Activated CD4-positive, CD25-positive, alpha-beta regulatory T cell treated with anti-CD3 and anti-CD28 coated beads, Interleukin-2, amount 50 U/mL, for 72 hours (primary cell): ENCODE measurements at places on chromosomes 2 and 18.
A peak's percentile ranks its signal among the peaks of the same experiment; 100 is the strongest.

DNA sequence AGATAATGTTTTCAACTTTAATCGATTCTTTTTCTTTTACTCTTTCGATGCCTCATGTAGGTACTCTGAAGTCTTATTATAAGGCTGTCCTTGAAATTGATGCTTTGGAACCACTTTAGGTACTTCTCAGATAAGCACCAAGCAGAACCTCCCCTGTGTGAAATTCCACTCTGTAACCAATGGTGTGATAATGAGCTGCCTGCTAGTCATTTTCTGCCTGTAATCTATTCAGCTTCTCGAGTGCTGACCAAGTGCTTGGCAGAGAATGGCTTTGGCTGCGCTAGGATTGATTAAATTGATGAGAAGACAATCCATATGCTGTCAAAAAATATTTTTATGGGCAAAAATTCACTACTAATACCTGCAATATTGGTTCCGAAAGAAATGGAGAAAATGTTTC, 132.1 kb upstream of the STON1 start:
- DNase-seq: no peak

- DNase-seq: peak; percentile 17
Observed at GRCh38 chr2:239177908-239178307, 222.9 kb downstream of the HDAC4 start.

DNA sequence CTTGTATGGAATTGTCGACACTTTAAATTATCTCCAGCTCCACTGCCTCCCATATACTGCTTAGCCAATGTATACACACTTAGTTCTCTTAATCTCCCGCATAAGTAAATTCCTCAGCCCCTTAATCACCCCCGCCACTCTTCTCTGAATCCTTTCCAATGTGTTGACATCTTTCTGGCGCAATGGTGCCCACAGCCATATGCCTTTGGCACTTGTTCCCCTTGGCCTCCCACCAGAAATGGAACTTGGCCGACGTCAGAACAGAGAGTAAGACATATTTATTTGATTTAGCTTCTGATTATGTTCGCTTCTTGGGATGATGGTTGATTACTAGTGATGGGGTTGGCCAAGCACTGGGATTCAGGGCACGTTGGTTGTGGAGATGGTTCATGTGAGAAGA, 1089.3 kb upstream of the CELF4 start:
- DNase-seq: no peak

DNA sequence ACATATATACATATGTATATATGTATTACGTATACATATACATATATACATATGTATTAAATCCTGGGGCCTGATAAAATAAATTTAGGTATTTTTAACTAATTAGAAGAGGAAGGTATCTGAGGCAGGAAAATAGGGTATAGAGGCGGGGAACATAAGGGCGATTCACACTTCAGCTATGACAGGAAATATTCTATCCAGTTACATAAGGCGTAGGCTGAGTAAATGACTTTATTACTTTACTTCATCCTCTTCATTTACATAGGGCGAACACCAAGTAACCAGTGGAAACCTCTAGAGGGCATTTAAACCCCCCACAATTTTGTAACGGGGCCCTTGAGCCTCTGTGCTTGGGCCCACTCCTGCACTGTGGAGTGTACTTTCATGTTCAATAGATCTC, 167.5 kb downstream of the SOCS6 start:
- no peak for DNase-seq

- DNase-seq: no peak
Observed at GRCh38 chr2:166773308-166773949, 114.9 kb upstream of the XIRP2 start.

DNA sequence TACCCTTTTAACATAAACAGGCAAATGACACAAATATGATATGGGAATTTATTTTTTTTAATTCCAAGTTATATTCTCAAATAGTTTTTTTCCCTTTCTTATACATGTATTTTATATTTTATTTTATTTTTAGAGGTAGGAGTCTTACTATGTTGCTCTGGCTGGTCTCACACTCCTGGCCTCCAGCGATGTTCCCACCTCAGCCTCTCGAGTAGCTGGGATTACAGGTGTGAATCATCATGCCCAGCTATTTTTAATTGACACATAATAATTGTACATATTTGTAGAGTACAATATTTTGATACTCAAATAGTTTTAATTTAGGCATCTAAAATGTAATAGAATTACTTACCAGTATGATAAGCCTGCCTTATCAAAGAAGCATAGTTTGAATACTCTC, 12.2 kb downstream of the BAZ2B start:
- no peak for DNase-seq

- no peak for DNase-seq
Observed at GRCh38 chr2:208046686-208047085, 21.4 kb upstream of the PLEKHM3 start.

GRCh38 chr2:27627963-27628766, 647 bp downstream of the CCDC121 start:
- DNase-seq: no peak

- DNase-seq: no peak
Observed at GRCh38 chr2:98348066-98348561, 1.9 kb downstream of the CNGA3 start.

GRCh38 chr2:126774761-126775160, 118.8 kb downstream of the GYPC start:
- DNase-seq: no peak

GRCh38 chr18:6982398-6982797, 135.2 kb downstream of the LAMA1 start:
- no peak for DNase-seq

DNA sequence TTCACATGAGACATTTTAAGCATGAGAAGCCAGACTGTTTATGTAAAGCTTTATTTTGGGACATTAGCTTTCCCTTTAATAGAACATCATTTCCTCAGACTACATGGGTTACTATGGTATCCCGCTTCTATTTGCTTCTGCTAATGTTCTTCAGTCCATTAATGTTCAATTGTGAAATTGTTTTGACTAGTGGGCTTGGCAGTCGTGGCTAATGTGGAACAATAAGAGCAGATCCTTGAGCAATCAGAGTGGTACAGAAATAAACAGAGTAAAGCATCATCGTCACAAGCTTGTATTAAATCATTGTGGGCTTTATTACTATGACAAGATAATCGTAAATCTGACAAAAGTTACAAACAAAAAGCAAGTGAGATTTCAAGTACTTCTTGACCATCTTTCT, 60.2 kb downstream of the PDE1A start:
- DNase-seq: no peak

GRCh38 chr18:8627107-8627472, 17.9 kb downstream of the RAB12 start:
- DNase-seq: no peak

- no peak for DNase-seq
Observed at GRCh38 chr2:125850541-125850940, 805.4 kb upstream of the GYPC start.

DNA sequence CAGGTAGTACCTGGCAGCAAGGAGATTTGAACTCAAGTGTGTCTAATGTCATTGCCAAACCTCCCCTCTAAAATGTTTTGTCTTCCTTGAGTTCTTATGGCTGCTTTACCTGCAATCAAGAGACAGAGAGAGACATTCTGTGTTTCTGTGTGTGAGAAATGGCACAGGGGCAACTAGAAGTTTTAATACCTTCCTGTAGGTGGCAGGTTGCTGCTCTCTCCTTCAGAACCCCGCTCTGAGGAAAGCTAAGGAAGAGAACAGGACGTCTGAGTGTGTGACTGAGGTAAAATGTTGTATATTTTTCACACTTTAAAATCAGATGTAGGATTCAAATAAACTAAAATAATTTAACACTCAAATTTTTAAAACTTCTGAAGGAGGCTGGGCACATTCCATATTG, 19.2 kb downstream of the DTNA start:
- DNase-seq: no peak

GRCh38 chr2:66559672-66560071, 124.7 kb downstream of the MEIS1 start:
- DNase-seq: no peak

- no peak for DNase-seq
Observed at GRCh38 chr2:168995744-168996143, 35.4 kb downstream of the ABCB11 start.

- no peak for DNase-seq
Observed at GRCh38 chr2:120209427-120210269, 13.6 kb downstream of the TMEM185B start.

DNA sequence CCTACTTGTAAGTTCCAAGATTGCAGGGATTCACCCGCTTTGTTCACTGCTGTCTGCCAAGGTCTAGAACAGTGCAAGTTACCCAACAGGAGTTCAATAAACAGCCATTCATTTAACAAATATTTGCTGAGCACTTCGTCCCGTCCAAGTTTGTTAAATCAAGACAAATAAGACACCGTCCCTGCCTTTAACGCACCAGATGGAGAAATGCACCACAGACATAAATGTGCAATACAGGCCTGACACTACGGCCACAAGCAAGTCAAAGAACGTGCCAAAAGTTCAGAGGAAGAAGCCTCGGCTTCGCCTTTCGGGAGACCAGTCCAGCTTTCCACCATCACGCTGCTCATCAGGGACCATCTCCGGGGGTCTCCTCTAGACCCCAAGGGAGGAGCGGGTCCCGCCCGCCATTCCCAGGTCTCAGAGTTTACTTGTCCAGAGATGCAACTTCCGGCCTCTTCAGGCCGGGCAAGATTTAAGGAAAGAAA, 429 bp downstream of the C2orf76 start:
- DNase-seq: no peak

DNA sequence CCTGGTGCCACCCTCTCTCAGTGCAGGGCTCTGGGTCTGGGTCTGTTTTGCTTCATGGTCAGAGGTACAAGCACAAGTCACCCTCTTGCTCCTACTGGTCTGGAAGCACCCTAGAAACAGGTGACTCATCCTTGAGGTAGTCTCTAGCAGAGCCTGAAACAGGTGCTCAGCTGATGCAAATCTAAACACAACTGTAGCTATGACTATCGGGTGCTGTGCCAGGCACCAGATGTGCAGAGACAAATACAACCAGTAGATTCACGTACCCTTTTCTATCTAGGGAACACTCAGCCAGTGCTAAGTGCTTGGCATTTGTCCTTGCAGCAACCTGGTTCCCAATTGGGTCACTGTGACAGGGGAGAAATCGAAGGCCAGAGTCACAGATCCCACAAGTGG, 140.9 kb upstream of the MYCN start:
- DNase-seq: no peak

DNA sequence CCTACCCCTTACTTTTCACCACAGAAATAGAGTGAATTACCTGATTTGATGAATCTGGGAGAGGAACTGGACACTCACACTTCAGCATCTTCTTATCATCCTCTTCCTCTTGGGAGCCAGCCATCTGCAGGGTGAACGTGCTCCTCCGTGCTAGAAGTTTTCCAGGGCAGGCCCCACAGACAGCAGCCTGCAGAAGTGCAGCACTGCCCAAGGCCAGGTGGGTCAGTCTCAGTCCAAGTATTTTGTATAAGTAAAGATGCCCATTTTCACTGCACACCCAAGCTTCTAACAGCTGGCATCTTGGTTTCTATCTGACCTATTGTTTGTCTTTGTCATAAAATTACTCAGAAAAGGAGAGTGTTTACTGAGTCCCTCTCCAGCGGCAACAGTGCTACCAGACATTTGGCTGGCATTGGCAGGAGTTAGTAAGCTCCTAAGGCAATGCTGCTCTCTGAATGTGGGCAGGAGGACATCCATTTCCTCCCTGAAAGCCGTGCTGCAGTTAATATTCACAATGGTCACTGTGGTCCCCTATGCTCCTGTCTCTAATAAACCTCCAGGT, 222.6 kb upstream of the CTAGE1 start:
- no peak for DNase-seq

DNA sequence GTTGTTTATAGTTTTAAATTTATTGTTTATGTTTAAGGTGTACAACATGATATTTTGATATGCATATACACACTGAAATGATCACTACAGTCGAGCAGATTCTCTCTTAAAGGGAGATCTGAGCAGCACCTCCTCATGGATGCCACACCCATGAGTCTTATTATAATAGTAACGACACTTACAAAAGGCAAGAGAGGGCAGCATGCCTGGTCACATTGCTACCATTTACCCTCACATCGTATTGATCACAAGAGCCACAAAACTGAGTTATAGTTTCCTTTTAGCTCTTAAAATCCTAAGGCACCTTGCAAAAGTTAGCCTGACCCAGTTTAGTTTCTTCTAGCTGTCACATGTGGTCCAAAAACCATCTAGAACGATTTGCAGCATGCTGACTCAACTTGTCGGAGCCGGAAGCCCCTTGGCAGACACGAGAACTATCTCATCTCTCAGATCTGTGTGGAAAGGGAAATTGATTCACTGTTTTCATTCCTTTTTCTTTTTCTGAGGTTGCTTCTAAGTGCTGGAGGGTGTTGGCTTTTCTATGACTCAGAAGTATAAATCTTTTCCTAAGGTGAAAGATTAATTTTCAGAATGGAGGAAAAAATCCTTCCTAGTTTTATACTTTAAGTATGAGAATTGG, 85.3 kb downstream of the CDC42EP3 start:
- DNase-seq: peak; percentile 49

DNA sequence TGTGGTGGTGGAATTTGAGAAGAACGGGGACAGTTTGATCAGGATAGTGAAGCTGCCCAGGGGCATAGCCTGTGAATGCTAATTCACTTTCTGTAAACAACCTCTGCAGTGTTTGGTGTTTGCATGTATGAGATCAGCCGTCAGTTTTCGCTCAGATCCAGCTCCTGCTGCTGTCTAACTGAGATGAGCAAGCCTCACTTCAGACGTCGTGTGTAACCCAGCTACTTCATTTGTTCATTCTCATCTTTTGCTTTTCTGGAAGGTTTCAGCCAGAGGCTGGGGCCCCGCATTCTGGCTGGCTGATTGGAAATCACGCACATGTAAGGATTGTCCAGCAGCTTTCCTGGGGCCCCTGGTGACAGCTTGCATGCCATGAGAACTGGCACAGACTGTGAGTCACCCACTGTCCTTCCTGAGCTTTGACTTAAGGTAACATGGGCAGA, 48.9 kb downstream of the LDLRAD4 start:
- DNase-seq: no peak

DNA sequence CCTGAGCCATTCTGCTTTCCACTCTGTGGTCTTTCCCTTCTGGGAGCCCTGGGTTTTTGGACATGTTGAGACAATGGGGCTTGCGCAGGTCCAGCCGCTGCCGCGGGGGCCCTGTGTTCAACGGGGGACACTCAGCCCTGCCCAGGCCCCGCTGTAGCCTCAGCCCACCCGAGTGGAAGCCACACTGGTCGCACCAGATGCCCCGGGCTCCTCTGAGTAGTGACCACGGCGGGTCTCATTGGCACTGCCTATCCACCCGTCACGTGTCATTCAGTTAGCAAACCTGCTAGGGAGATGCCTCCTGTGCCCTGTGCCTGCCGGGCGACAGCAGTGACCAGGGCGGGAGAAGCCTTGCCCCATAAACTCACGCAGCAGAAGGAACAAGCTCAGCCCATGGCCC, 19.1 kb downstream of the D2HGDH start:
- no peak for DNase-seq

DNA sequence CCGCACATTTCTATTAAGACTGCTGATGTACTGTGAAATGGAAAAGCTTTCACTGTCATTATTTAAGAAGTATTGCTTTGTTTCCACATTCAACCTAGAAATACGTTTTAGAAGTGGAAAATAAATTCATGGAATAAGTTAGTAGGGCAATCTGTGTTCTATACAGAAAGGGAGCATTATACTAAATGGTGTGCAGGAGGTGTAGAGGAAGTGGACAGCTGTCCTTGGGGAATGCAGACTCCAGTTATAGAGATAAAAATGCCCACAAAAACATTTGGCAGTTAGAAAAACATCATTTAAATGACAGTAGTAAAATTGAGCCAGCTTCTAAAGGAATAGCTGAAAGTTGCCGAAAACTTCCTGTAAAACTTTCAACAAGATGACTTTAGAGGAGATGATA, 46.8 kb downstream of the PIK3C3 start:
- DNase-seq: no peak
